ENCODE measurements at places on chromosomes 5 and 9. TPM values are rescaled to one million over a fixed set of nuclear protein-coding genes. Genes with fewer than 3 reads are reported as not detected.

The SLC34A1 gene
- total RNA-seq: 1.1 TPM

The SPAG8 gene
- 0.58 TPM for total RNA-seq

The LCN6 gene
- total RNA-seq: not detected

The SLC22A4 gene
- total RNA-seq: 0.58 TPM

The C7 gene
- not detected for total RNA-seq

The SCGB3A2 gene
- total RNA-seq: not detected

The SPAAR gene
- total RNA-seq: not detected

- H3K27me3 ChIP-seq: peaks cover 17% of the 10 kb centered on the region
- no peak for ATAC-seq
Measured at GRCh38 chr9:19648672-19649071, 140.2 kb downstream of the SLC24A2 start.

- H3K4me3 ChIP-seq: no peak overlapping the region
- H3K36me3 ChIP-seq: no peaks in the 10 kb centered on the region
- no peak for ATAC-seq
Measured at GRCh38 chr5:76994337-76994736, 35.9 kb upstream of the AGGF1 start.

DNA sequence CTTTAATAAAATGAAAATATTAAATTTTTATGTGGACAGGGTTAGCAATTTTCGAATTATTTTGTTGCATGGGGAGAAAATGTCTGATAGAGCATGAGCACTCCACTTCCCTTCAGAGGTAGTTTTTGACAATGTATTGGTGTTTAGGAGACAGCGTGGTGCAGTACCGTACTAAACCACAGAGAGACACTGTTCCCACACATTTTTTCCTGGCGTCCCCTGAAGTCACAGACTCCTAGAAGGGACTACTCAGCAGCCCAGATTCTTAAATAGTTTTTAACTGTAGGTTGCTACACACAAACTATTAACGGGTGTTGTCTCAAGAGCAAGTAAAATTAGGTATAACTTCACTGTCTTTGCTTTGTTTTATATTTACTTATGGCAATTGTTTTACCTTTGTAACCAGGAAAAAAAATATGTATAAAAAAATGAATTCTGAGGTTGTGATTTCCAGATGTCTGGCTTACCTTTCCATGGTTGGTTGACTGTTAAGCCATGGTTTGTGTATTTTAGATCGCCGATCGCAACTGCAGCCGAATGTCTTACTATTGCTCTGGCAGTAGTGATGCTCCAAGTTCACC lies 171.2 kb downstream of the DOCK8 start:
- peaks cover 98% of the 10 kb centered on the region for H3K36me3 ChIP-seq
- ATAC-seq: peak; percentile 55
- H3K27me3 ChIP-seq: no peaks in the 10 kb centered on the region
- H3K27ac ChIP-seq: no peak overlapping the region
- H3K4me3 ChIP-seq: no peak overlapping the region
- no peaks in the 10 kb centered on the region for H3K4me1 ChIP-seq

DNA sequence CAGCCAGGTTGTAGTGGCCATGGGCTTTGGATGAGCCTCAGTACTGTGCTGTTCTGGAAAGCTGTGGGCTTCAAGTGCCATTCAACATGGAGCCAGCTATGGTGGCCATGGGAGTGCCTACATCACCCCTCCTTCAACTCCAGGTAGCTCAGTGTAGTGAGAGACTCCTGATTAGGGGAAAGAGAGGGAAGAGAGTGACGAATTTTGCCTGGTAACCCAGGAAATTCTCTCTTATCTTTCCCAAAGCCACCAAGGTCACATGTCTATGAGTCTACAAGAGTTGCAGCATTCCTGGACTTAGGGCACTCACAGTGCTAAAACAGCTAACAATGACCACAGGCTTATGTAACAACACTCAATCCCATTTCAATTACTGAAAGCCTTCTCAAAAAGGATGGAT lies 81.7 kb upstream of the SPTLC1 start:
- ATAC-seq: no peak
- no peak overlapping the region for H3K27ac ChIP-seq
- no peak overlapping the region for H3K4me3 ChIP-seq
- H3K36me3 ChIP-seq: no peaks in the 10 kb centered on the region
- no peaks in the 10 kb centered on the region for H3K4me1 ChIP-seq
- peaks cover 13% of the 10 kb centered on the region for H3K27me3 ChIP-seq

DNA sequence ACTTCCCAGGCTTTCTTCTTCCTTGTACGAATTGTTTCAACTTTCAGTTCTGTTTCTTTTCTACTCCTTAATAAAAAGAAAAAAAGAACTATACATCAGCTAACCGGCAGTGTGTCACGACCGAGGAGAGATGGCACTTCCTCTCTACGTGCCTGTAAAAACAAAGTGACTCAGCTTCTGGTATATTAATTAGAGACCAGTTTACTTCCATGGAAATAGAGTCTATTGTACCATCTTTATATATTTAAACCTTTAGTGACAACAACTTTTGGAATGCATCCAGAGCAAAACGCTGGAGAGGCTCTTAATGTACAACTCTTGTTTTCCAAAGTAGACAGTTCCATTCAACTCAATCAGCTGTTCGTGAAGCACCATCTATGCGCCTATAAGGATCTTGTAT lies 94.5 kb upstream of the LIFR start:
- no peak overlapping the region for H3K27ac ChIP-seq
- H3K36me3 ChIP-seq: no peaks in the 10 kb centered on the region
- no peak for ATAC-seq

DNA sequence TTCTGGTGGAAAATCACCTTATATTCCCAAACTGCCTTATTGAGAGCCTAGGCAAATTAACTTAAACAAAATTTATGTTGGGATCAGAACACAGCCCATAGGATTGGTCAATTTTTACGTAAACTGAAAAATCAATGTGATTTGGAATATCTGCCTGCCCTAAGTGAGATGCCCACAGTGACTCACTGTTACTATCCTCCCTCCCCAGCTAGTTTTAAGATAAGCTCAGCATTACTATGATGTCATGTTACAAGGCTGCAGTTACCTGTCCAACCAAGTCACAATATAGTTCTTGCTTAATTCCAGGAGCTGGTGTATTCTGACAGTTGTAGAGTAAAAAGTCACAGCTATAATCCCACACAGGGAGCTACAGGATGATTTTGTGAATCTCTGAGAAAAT lies 23.1 kb downstream of the SKP1 start:
- H3K27me3 ChIP-seq: no peaks in the 10 kb centered on the region
- peaks cover 100% of the 10 kb centered on the region for H3K36me3 ChIP-seq
- H3K4me1 ChIP-seq: peaks cover 21% of the 10 kb centered on the region
- ATAC-seq: peak; percentile 60
- H3K4me3 ChIP-seq: no peak overlapping the region

GRCh38 chr9:132372177-132373095 lies 17.6 kb upstream of the SETX start:
- peaks cover 13% of the 10 kb centered on the region for H3K4me1 ChIP-seq
- H3K27ac ChIP-seq: peak overlapping the region; percentile 91
- no peaks in the 10 kb centered on the region for H3K27me3 ChIP-seq
- H3K36me3 ChIP-seq: no peaks in the 10 kb centered on the region

DNA sequence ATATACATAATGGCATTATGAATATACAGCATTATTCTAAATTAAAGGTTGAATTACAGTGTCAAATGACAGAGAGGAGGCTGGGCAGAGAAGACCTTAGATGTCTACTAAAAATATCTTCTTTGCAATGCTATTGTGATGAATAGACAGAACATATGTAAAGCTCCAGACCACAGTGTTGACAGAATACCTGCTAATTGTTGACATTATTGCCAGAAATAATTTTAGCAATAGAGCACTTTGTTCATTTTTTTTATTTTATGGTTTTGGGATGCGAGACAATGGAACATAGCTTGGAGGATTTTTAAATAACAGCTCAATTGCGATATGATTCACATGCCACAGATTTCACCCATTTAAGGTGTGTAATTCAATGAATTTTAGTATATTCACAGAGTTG lies 508.8 kb downstream of the PSAT1 start:
- H3K36me3 ChIP-seq: no peaks in the 10 kb centered on the region
- no peaks in the 10 kb centered on the region for H3K4me1 ChIP-seq
- H3K27ac ChIP-seq: no peak overlapping the region
- no peak for ATAC-seq

- ATAC-seq: no peak
- H3K4me3 ChIP-seq: no peak overlapping the region
- H3K4me1 ChIP-seq: no peaks in the 10 kb centered on the region
- H3K27ac ChIP-seq: no peak overlapping the region
- H3K27me3 ChIP-seq: peaks cover 9% of the 10 kb centered on the region
Measured at GRCh38 chr5:79864364-79864763, 126.7 kb downstream of the MTX3 start.

DNA sequence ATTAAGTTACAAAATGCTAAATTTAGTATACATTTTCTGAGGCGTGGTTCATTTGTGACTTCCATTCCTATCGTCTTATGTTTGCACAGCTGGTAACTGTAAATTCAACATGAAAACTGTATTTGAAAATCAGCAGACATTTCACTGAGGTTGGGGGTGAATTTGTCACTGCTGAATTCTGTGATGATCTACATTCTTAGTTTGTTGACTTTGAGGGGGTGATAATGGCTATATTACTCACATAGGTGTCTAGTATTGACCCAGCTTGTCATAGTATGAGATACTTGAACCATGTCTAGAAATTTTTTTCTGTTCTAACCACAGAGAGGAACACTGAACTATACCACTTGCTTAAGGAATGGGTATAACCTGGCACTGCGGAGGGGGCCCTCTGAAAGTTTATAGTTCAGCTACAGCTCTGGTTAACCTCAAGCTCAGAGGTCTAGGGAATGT lies 313.3 kb downstream of the PIK3R1 start:
- H3K27ac ChIP-seq: no peak overlapping the region
- H3K4me1 ChIP-seq: no peaks in the 10 kb centered on the region
- peaks cover 19% of the 10 kb centered on the region for H3K27me3 ChIP-seq
- H3K4me3 ChIP-seq: no peak overlapping the region

GRCh38 chr5:177595026-177595585 lies 3.1 kb downstream of the TMED9 start:
- no peak overlapping the region for H3K27ac ChIP-seq

DNA sequence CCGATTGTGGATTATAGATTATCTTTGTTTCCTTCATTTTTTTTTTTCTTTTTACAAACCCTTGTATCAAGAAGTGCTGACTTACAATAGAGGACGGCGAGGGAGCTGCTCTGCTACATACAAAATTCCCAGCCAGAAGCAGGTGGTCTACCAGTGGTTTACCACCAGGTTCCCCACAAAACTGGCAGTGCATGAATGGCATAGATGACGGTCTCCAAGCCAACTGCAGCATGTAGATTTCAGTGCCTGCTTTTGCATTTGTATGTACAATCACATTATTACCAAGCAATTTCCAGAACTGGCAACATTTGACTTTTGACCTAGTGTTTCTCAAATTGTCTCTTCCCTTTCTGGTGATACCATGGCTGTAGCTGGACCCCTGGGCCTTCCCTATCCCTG lies 84.0 kb downstream of the ACER2 start:
- no peaks in the 10 kb centered on the region for H3K36me3 ChIP-seq
- H3K4me1 ChIP-seq: peaks cover 10% of the 10 kb centered on the region
- peak overlapping the region; percentile 32 for H3K27ac ChIP-seq

- H3K4me3 ChIP-seq: no peak overlapping the region
- no peak overlapping the region for H3K27ac ChIP-seq
- no peaks in the 10 kb centered on the region for H3K27me3 ChIP-seq
- no peaks in the 10 kb centered on the region for H3K4me1 ChIP-seq
Measured at GRCh38 chr9:98784831-98785806, 11.2 kb downstream of the ANKS6 start.

DNA sequence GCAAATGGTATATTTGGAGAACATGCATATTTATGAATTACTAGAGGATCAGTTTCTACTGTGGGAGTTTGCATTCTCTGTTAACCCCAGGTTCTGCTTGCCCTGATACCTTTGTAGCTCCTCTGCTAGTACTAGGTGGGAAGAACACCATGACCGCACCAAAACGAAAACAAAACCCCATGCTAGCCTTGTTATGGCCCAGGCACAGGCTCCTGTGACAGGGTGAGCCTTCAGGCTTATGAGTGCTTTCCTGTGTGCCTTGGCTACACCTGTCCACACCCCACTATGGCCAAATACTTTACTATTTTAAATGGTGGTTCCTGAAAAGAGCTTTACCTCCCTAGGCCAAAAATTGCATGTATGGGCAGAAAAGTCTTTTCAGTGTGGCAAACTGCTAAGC lies 94.8 kb downstream of the PPIC start:
- no peaks in the 10 kb centered on the region for H3K4me1 ChIP-seq
- no peak for ATAC-seq

DNA sequence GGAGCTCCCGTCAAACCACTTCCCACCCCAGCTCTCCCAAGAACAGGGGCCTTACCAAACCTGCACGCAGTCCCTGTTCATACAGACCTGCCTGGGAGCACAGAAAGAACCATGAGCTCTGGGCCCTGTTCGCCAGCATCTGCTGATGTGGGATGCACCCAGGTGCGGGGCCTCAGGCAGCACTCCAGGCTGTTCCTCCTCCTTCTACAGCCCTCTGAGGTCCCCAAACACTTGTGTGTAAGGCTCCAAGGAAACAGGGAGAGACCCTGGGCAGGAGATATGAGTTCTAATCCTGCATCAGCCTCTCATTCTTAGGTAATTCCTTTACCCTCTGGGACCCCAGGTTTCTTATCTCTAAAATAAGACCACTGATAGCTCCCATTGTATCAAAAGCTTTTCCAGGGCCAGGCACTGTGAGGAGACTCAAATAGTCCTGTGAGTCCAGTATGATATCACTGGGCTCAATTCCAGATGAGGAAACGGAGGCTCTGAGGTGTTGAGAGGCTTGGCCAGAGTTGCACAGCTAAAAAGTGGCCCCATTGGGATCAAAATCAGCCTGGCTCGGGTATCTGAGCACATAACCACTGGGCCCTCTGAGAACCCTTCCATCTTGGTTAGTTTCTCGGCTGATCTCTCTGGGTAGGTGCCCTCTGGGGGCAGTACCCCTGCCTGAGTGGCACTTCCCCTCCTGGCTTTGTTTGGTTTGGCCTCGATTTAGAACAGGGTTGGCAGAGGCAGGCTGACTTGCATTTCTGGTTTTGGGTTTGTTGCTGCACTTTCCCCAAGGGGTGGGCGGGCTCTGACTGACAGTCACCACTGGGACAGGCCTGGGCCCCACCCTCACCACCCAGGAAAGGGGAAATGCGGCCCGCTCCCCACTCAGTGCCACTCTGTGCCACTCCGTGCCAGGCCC lies 116.8 kb downstream of the RGS3 start:
- peak overlapping the region; percentile 74 for H3K27ac ChIP-seq
- H3K4me1 ChIP-seq: peaks cover 63% of the 10 kb centered on the region
- ATAC-seq: peak; percentile 61
- peaks cover 45% of the 10 kb centered on the region for H3K36me3 ChIP-seq
- H3K4me3 ChIP-seq: peak overlapping the region; percentile 75

- no peak within 1 kb of the TSS for H3K27ac ChIP-seq
- H3K4me1 ChIP-seq: peaks cover 9% of the 10 kb centered on the region
- peak; percentile 46 for ATAC-seq
- peak within 1 kb of the TSS; percentile 61 for H3K4me3 ChIP-seq
- H3K36me3 ChIP-seq: no peaks in the 10 kb centered on the region
Measured at GRCh38 chr5:123036391-123037103, at the start of gene PPIC. TSS of gene PPIC (minus strand) at chr5:123036725. CDS start at chr5:123036625, 100 bp downstream.
